ENCODE measurements at places on chromosomes 6 and 20. TPM values are rescaled to one million over a fixed set of nuclear protein-coding genes. Genes with fewer than 3 reads are reported as not detected.

DNA sequence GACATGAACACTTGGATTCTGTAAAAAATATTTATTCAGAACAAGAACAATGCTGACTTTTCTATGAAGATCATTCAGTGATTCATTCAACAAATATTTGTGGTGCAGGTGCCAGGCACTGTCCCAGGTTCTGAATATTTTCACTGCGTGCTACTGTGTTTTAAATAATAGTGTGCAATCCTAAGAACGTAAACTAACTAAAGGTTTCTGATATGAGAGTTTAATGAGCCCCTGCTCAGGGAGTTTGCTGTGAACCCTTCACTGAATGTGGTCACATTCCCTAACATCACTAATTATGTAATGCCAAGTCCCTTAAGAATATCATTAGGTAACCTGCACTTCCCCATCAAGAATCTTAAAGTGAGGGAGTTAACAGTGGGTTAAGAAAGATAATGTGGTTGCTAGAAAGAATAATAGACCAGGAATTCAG, 1.7 kb upstream of the TMEM170B start:
- H3K36me3 ChIP-seq, result no peaks in the 10 kb centered on the region
- no peak overlapping the region for H3K27ac ChIP-seq
- no peak overlapping the region for H3K4me3 ChIP-seq
- no peak for DNase-seq

DNA sequence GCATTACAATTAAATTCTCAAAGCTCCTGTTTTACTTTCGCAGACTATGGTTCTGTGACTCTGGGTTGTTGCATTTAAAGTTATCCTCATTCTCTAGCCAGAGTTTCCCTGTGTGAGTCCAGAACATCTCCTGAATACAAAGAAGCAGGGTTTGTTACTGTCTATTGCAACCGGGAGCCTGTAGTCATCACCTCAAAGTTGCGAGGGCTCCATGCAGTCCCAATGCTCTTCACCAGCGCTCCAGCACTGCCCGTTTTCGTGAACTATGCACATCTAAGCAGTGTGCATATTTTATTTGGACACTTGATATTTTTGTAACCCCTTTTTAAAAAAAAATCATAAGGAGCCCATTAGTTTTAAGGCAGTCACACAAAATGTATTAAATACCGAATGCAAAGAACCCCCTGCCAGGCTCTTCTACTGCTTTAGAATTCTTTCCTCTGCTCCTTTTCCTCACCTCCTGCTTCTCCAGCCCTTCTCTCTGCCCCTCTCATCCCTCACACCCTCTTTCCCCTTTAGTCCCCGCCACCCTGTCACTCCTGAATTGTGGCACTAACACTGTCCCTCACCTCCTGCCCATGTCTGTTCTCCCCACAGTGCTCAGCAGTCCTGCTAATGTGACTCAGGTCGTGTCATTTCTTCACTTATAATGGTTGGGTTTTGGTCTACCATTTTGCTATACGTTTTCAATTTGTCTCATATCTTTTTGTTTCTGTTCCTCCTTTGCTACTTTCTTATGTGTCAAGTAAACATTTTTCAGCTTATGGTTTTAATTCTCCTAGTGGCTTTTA, 1.1 kb upstream of the HLA-C start:
- DNase-seq, result no peak
- peak overlapping the region; percentile 95 for H3K27ac ChIP-seq
- H3K4me3 ChIP-seq, result peak overlapping the region; percentile 76
- H3K36me3 ChIP-seq, result peaks cover 10% of the 10 kb centered on the region
- H3K27me3 ChIP-seq, result no peaks in the 10 kb centered on the region

- no peak overlapping the region for H3K4me3 ChIP-seq
- no peak overlapping the region for H3K27ac ChIP-seq
- peaks cover 11% of the 10 kb centered on the region for H3K4me1 ChIP-seq
Observed at GRCh38 chr6:11851387-11851786, 72.8 kb upstream of the ADTRP start.

- H3K27me3 ChIP-seq, result no peaks in the 10 kb centered on the region
- DNase-seq, result no peak
- H3K4me3 ChIP-seq, result no peak overlapping the region
- H3K27ac ChIP-seq, result peak overlapping the region; percentile 72
- H3K4me1 ChIP-seq, result peaks cover 7% of the 10 kb centered on the region
- no peaks in the 10 kb centered on the region for H3K36me3 ChIP-seq
Observed at GRCh38 chr6:90086517-90086916, 192.2 kb downstream of the GJA10 start.

DNA sequence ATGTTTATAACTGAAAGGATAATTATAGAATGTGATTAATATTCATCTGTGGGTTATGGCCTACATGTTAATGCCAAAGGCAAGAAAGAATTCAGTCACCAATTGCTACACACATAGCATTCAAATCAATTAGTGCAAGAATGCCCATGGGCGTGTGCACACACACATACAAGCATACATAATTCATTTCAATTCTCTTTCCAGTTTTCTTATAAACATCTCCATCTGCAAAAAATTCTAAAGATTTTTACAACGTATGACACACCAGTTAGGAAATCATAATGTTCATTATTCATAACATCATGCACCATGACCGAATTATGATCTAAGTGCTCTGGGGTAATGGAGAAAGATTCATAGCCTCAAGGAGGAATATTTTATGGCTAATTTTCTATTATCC, 111.0 kb upstream of the ADTRP start:
- H3K27me3 ChIP-seq, result no peaks in the 10 kb centered on the region
- H3K4me1 ChIP-seq, result no peaks in the 10 kb centered on the region
- DNase-seq, result no peak
- no peak overlapping the region for H3K4me3 ChIP-seq
- no peak overlapping the region for H3K27ac ChIP-seq

GRCh38 chr6:111995404-111995803, 58.5 kb upstream of the CCN6 start:
- no peaks in the 10 kb centered on the region for H3K36me3 ChIP-seq
- DNase-seq, result no peak
- no peaks in the 10 kb centered on the region for H3K27me3 ChIP-seq
- H3K27ac ChIP-seq, result no peak overlapping the region
- H3K4me3 ChIP-seq, result no peak overlapping the region

- DNase-seq, result no peak
- no peaks in the 10 kb centered on the region for H3K4me1 ChIP-seq
- H3K27ac ChIP-seq, result no peak overlapping the region
- no peaks in the 10 kb centered on the region for H3K36me3 ChIP-seq
Observed at GRCh38 chr6:123668063-123668462, 31.3 kb upstream of the TRDN start.

GRCh38 chr6:11810854-11811643, 32.4 kb upstream of the ADTRP start:
- no peak overlapping the region for H3K4me3 ChIP-seq
- peaks cover 64% of the 10 kb centered on the region for H3K4me1 ChIP-seq
- H3K27ac ChIP-seq, result peak overlapping the region; percentile 83
- H3K27me3 ChIP-seq, result no peaks in the 10 kb centered on the region
- no peak for DNase-seq

GRCh38 chr6:110390404-110390803, 25.0 kb downstream of the DDO start:
- H3K27me3 ChIP-seq, result no peaks in the 10 kb centered on the region
- H3K4me1 ChIP-seq, result no peaks in the 10 kb centered on the region
- no peak overlapping the region for H3K27ac ChIP-seq
- H3K4me3 ChIP-seq, result no peak overlapping the region
- no peaks in the 10 kb centered on the region for H3K36me3 ChIP-seq

DNA sequence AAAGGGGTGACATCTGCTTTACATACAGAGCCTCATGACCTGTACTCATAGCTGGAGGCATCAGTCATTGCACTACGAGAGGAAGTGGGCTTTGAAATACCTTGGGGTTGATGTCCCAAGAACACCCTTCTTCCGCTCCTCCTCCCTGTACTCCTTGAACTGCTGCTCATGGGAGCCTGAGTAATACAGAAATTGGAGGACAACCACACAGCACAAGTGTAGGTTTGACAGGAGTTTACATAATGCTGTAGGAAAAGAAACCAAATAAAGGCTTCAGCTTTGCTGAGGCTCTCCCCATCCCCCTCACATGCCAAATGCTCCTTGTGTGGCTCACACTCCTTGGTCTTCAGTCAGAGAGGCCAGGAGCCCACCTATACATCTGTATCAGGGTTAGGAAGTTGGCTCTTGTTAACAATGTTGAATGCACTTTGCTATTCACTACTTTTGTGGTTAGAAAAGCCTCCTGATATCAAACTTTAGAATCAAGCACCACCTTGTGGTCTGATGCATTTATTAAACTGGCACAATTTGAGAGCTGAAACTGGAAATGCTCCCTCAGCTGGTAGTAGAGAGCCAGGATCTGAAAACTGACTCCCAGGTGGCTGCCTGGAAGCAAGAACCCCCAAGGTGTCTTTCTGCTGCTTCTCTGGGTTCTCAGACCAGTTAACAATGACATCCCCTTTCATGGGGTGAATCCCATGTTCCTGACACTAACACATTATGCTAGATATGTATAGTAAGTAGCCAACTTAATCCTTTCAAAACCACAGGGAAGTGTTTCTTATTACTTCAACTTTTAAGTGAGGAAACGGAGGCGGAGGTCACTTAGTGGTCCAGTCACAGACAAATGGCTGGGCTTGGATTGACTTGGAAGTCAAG, 56.2 kb upstream of the EDN1 start:
- peaks cover 3% of the 10 kb centered on the region for H3K4me1 ChIP-seq
- H3K4me3 ChIP-seq, result no peak overlapping the region
- no peaks in the 10 kb centered on the region for H3K27me3 ChIP-seq
- DNase-seq, result no peak
- H3K27ac ChIP-seq, result no peak overlapping the region

DNA sequence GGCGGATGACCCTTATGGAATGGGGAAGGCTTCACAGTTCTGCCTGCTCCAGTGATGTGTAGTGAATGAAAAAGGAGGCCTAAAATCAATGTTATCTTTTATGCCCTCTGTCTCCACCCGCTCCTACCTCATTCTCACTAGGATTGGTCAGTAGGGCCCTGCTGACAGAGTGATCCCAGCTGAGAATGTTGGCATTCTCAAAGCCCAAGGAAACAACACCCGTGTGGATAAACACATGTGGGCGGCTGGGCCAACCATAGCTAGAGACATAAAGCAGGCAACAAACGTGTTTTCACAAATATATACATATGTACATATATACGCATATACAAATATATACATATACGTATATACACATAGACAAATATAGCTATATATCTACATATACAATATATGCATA, 4.5 kb downstream of the RIPK1 start:
- no peak for DNase-seq
- H3K4me3 ChIP-seq, result no peak overlapping the region
- H3K36me3 ChIP-seq, result peaks cover 41% of the 10 kb centered on the region

- H3K4me1 ChIP-seq, result peaks cover 4% of the 10 kb centered on the region
- H3K27me3 ChIP-seq, result no peaks in the 10 kb centered on the region
- H3K27ac ChIP-seq, result no peak overlapping the region
- no peak for DNase-seq
Observed at GRCh38 chr6:169859978-169860703, 108.7 kb downstream of the ERMARD start.

DNA sequence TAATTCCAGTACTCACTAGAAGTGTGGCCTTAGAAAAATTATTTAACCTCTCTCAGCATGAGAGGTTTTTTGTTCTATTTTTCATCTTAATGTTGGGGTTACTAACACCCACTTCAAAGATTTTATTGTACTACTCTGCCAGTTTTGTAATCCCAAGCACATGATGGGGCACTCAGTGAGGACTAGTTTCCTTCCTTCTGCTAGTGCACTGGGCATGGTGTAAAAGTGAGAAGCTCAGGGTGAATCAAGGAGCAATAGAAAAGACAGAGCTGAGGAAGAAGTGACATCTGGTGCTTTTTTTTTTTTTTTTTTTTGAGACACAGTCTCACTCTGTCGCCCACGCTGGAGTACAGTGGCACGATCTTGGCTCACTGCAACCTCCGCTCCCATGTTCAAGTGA, 439.4 kb upstream of the ARID1B start:
- H3K4me1 ChIP-seq, result no peaks in the 10 kb centered on the region
- H3K36me3 ChIP-seq, result no peaks in the 10 kb centered on the region
- DNase-seq, result no peak
- H3K27ac ChIP-seq, result no peak overlapping the region

- no peaks in the 10 kb centered on the region for H3K36me3 ChIP-seq
- peak overlapping the region; percentile 73 for H3K27ac ChIP-seq
- no peaks in the 10 kb centered on the region for H3K4me1 ChIP-seq
- no peak for DNase-seq
- H3K4me3 ChIP-seq, result no peak overlapping the region
Observed at GRCh38 chr6:113496166-113496565, 361.0 kb upstream of the MARCKS start.

Gene C6orf89
- total RNA-seq, result 18.6 TPM

Gene SLC22A1
- total RNA-seq, result not detected

Gene ULBP2
- total RNA-seq, result 11.1 TPM

Gene CRYBG1
- 154 TPM for total RNA-seq

Gene FYN
- total RNA-seq, result 54.6 TPM

All from esophagus squamous epithelium (tissue), 5 donors.